ENCODE measurements at places on chromosomes 13 and 19.

- DNase-seq, result no peak
Observed at GRCh38 chr19:17488593-17489391, 18.5 kb downstream of the SLC27A1 start.

- DNase-seq, result no peak
Observed at GRCh38 chr13:92461402-92461801, 765.2 kb upstream of the GPC6 start.

GRCh38 chr19:30781519-30781918, 409.3 kb downstream of the ZNF536 start:
- DNase-seq, result no peak

DNA sequence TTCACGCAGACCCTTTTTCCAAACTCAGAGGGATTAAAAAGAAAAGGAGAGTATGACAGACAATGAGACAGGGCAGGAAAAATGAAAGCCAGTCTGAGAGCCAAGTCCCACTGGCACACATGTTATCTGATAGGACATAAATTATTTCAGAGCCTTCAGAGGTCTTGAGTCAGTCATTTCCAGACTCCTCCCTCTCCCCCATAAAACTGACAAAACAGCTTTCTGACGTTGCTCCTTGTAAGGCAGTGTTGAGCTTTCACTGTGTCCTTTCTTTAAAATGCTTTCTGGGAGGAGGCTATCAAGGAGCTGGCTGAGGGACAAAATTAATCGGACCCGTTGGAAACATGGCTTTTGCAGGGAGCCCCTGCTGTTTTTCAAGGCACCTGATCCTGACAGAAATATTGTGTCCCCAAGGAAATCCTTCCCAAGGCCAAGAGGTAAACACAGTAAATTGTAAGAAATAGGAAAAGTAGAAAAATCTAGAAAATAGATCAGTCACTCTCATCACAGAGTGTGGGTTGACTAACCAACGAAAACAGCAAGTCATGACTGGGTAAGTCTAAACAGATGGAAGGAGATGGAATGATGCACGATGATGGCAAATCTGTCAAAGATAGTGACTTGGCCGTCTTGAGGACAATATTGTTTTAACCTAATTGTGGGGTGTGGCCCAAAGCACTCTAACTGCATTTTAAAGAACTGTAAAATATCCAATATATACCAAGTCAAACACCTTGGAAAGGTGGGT, 89.7 kb downstream of the DCT start:
- no peak for DNase-seq

DNA sequence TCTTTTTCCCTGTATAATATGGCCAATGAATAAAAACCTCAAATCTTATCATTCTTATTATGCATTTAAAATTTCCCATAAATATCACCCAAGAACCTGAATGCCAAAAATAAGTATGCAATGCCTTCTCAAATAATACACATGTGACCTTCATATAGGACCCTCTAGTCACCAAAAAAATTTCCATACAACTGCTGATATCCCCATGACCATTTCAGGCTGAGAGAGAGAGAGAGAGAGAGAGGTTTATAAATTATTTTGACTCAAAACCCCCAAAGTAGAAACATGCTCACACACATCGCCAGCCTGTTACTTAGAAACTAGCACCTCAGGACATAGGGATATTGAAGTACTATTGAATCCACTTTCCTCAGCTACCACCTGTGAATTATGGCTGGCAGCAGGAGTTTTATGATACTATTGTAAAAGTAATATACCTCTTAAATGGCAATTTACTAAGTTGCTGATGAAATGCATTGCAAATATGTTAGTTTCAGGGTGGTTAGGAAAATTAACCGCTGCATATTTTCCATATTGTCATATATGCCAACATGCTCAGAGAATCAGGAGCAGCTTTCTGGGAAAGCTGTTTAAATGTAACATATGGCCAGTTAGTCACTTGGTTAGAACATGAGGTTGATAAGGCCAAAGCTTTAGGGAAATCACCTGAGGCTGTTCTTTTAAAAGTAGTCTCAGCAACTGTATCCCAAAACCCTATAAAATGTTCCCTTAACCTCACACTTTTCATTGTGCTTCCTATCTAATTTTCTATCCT, 230.8 kb downstream of the DCT start:
- no peak for DNase-seq

DNA sequence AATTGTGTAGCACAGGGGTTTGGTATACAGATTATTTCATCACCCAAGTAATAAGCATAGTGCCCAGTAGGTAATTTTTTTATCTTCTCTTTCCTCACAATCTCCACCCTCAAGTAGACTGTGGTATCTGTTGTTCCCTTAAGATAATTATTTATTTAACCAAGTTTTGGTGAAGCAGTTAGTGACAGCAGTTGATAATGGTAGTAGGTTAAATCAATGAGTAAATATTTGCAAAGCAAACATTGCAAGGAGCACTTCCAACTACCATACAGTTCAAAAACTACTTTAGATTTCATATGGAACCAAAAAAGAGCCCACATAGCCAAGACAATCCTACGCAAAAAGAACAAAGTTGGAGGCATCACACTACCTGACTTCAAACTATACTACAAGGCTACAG, 291.8 kb downstream of the KCTD12 start:
- DNase-seq, result no peak

DNA sequence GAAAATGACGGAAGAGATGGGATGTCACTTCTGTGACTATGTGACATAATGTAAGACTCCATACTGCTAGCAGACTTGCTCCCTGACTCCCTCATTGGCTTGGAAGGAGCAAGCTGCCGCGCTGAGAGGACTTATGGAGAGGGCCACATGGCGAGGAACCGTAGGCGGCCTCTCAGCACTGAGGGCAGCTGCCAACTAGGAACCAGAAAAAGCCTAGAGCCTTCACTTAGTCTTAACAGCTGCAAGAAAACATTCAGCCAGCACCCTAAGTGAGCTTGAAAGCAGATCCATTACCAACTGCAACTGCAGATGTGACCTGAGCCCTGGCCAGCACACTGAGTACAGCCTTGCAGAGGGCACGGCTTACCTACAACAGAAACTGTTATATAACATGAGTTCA, 33.9 kb downstream of the USP12 start:
- DNase-seq, result no peak

- DNase-seq, result no peak
Observed at GRCh38 chr19:31955061-31955460, 390.3 kb upstream of the ZNF507 start.

DNA sequence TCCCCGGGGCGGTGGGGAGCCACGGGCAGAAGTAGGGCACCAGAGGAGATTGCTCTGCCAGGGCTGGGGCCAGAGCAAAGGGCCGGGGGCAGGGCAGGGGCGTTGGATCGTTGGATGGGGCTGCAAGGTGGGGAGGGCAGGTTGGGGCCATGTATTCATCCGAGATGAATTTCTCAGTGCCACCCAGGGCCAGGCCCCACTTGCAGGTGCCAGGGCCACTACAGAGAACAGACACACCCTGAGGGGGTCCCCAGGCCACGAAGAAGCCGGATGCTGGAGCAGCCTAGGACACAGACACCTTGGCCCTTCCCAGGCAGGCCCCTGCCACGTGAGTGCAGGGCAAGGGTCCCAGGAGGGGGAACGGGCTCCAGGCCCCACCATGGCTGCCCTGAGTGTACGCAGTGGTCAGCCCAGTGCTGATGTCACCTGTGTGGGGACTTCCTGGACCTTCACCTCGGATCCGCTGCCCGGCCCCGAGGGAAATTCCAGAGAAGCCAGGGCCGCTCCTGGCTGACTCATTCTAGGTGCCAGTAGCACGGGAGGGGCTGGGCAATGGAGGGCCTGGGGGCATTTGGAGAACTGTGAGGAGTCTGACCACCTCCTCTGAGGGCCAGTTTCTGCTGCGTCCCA, 9.6 kb upstream of the SBNO2 start:
- no peak for DNase-seq

GRCh38 chr13:111171629-111172028, 56.5 kb downstream of the ARHGEF7 start:
- DNase-seq, result no peak

- no peak for DNase-seq
Observed at GRCh38 chr13:98768522-98768921, 16.1 kb upstream of the SLC15A1 start.

DNA sequence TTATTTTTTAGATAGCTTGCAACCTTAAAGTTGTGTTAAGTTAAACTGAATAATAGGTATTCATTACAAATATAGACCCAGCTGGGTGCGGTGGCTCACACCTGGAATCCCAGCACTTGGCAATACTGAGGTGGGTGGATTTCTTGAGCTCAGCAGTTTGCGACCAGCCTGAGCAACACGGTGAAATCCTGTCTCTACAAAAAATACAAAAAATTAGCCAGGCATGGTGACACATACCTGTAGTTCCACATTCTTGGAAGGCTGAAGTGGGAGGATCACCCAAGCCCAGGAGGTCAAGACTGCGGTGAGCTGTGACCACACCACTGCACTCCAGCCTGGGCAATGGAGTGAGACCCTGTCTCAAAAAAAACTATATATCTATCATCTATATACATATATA, 386.5 kb downstream of the PCDH17 start:
- DNase-seq, result no peak

DNA sequence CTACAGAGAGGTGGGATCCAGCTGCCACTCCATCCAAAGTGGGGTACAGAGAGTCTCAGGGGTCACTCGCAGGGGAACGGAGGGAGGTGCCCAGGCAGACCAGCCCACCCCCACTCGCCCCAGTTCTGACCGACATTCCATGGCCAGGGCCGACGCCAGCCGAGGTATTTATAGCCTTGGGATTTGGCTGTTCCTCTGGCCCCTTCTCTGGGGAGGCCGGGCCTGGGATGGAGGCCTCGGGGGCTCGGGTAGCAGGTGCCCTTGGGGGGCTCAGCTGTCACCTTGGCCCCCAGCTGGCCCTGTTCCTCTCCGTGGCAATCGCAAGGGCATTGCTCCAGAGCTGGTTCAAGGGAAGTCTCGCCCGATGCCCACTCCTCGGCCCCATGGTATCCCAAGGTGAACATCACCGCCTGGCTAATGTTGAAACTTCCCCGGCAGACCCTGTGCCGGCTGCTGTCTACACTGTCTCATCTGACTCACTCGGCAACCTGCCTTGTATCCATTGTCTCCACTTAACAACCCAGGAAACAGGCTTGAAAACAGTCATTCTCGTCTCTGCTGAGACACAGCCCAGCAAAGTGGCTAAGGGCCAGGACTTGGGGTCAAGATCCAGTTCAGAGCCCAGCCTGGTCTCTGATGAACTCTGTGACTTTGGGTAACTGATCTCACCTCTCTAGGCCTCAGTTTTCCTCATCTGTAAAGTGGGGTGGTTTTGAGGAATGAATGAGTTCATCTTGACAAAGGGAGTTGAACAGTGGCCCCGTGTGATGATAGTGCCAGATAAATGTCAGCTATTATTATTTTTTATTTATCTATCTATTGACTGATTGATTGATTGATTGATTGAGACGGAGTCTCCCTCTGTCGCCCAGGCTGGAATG, 9.7 kb downstream of the PRKACA start:
- DNase-seq, result no peak

- DNase-seq, result no peak
Observed at GRCh38 chr13:41434831-41435520, 22.4 kb upstream of the RGCC start.

DNA sequence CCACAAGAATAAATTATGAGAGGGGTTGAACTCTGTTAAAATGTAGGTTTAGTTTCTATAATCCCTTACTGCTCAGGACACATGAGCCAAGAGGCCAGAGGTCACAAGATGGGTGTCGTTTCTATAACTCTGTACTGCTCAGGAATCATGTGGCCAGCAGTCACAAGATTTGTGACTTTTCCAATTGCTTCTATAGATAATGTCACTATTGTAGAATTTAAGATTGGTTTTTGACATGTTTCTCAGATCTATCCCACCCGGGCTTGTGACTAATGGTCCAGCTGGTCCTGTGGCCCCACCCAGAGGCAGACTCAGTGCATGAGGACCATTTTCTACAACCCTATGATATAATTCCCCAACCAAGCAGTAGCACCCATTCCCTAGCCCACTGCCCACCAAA, 662.0 kb upstream of the KLF12 start:
- peak; percentile 8 for DNase-seq

DNA sequence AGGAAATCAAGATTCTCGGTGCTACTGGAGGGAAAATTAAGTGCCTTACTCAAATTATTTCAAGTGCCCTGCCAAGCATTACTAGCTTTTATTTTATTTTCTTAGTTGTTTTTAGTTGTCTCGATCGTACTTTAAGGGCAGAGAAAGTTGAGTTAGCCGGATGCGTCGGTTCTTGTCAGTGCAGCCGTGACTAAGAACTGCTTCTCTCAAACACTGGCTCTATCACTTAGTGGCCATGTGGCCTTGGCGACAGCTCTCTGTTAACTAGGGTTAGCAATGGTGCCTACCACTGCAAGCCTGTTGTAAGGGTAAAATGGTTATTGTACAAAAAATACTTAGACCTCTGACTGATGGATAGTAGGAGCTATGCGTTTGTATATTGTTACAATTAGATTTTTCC, 227.8 kb downstream of the KATNAL1 start:
- DNase-seq, result no peak

DNA sequence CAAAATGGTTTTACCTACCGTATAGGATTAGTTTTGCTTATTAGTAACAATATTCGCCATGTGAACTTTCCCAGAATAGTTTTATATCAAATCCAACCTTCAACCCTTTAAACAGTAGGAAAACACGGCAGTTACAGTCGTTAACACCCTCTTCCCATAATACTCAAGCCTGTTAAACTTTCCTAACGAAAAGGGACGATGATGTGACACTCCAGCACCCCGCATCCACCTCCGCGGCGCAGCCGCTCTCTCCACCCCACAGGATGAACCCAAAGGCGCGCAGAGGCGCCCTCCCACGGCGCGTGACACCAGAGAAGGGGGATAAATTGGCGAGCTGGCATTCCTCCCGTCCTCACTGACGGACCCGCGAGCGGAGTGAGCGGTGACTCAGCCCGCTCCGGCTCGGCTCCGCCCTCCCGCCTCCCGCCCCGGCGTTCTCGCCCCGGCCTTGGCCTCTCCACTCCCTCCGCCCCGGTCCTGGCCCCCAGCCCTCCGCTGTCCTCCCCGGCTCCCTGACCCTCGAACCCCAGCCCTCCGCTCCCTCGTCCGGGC, 665 bp downstream of the TUBGCP3 start:
- peak; percentile 77 for DNase-seq

GRCh38 chr19:40805258-40805868, 6.4 kb downstream of the EGLN2 start:
- no peak for DNase-seq
